ENCODE measurements at places on chromosomes 5 and 9. TPM values are rescaled to one million over a fixed set of nuclear protein-coding genes. Genes with fewer than 3 reads are reported as not detected.

The CCNJL gene
- total RNA-seq: 13.2 TPM

The WDR70 gene
- total RNA-seq: 30.0 TPM

GRCh38 chr9:123089040-123089439 is 55.6 kb downstream of the GPR21 start:
- DNase-seq: no peak

- DNase-seq: no peak
These were observed 894 bp downstream of the FST start for GRCh38 chr5:53481159-53481886.

DNA sequence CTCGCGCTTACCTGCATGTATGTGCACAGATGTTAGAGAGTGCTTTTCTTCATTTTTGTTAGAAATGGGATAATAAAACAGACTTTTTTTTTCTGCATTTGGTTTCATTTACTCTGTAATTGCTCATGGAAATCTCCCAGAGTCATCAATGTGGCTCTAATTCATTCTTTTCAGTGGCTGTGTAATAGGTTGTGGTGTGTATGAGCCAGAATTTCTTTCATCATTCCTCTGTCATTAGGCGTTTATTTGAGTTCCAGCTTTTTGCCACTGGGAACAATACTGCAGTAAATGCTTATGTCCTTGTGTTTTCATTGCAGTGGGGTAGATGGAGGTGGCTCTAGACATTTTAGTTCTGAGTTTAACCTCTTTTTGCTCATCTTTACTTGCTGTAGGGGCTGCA is 118.9 kb downstream of the NXNL2 start:
- no peak for DNase-seq

DNA sequence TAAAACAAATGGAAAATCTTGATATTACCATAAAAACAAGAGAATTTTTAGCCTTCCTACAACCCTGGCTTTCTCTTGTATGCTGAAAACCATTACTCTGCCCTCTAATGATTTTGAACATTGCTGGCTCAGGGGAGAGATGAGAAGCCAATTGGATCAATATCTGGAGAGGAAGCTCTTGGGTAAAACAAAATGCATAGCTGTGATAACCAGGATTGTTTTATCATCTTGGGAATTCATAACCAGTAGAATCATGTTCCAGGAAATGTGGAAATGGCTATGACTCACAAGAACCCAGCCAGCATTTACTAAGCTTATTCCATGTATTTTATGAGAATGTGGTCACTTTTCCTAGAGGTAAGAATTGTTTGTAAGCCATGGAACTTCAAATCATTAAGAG is 51.1 kb upstream of the CTNND2 start:
- no peak for DNase-seq

DNA sequence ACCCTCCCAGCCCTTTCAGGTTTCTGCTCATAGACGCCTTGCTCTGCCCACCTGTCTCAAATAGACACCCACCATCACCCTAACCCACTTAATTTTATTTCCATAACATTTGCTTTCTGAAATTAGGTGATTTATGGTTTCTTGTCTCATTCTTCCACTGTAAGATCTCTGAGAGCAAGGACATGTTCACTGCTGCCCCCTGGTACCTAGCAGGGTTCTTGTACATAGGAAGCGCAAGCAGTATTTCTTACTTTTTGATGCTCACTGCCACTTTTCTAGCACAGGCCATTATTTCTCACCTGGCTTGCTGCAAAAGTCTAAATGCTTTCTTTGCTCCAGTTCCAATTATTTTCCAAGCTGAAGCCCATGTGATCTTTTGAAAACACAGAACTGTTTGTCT is 16.8 kb downstream of the C9orf57 start:
- DNase-seq: no peak

DNA sequence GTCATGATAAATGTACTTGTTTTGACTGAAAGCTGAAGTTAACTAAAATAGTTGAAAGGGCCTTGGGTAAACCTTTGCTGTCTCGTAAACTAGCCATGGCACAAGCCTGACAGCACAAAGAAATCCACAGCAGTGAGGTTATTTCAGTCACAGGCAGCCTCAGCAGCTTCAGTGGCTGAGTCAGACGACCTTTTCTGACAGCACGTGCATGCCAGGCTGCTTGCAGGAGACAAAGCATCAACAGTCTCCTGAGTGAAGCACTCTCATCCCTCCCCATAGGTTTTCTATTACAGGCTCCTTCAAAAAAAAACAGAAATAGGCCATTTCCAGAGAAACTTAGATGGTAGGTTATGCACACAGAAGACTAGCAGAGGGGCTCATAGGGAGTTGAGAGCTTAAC is 34.6 kb downstream of the OXCT1 start:
- peak; percentile 39 for DNase-seq

GRCh38 chr5:14343376-14343775 is 200.2 kb downstream of the TRIO start:
- no peak for DNase-seq
